ENCODE measurements at places on chromosomes 6 and 20.

- DNase-seq, result peak; percentile 11
Observed at GRCh38 chr6:7882505-7883257, 27.9 kb downstream of the TXNDC5 start.

DNA sequence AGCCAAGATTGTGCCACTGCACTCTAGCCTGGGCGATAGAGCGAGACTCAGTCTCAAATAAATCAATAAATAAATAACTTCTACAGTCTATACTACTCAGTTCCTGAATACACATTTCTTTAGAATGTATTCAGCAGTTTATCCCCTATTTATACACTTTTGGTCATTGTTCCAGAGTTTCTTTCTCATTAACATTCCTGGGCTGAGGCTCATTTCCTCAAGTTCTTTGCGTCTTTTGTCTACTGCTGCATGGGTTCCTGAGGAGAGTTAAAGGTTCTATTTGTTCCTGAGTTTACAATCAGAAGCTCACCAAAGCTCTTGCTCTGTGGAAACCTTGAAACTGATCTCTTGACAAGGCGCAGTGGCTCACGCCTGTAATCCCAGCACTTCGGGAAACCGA lies 37.7 kb upstream of the SASH1 start:
- DNase-seq, result no peak

DNA sequence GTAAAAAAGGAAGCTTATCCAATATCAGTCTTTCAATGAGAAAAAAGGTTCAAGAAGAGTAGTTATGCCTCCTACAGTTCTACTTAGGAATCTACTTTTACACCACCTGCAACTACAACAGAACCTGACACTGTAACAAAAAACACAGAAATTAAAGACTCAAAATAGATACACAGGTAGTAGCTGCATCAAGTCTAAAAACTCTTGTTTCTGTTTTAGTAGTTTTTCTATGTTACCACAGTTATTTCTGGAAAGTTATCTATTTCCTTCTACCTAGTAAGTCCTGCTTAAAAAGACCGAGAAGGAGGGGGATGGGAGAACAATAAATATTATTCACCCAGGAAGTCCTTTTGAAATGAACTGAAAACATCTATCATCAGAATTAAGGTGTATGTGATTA lies 52.5 kb downstream of the ATG5 start:
- DNase-seq, result no peak

DNA sequence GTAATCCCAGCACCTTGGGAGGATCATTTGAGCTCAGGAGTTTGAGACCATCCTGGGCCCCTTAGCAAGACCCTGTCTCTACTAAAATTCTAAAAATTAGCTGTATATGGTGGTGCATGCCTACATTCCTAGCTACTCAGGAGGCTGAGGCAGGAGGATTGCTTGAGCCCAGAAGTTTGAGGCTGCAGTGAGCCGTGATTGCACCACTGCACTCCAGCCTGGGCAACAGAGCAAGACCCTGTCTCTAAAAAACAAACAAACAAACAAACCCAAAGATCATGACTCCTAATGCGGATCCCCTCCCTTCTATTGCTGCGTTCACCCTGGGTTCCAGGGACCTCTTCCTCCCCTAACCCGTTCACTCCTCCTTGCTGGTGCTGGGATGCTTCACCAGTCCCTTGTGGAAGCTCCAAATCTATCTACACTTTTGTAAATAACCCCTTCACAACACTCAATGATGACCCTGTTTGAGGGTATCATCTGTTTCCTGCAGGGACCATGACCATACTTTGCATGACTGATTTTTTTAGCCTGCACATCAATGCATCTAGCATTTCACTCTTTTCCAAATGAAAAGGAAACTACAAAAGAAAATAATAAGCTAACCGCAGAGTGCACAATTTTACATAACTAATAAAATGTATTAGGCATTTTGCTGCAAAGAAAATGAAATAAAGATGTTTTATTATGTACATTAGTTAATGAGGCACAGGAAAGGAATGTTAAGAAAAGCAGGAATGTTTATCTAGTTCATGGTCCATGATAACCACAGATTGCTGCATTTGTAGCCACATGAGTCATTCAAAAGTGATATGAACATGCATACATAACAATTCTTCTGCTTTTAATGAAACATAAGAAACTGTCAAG lies 30.5 kb upstream of the IPCEF1 start:
- DNase-seq, result peak; percentile 77

- DNase-seq, result peak; percentile 89
Observed at GRCh38 chr20:56875052-56875659, 246.1 kb downstream of the TFAP2C start.

- DNase-seq, result no peak
Observed at GRCh38 chr6:98769546-98769945, 64.8 kb upstream of the POU3F2 start.

- DNase-seq, result no peak
Observed at GRCh38 chr6:136786658-136787057, 5.6 kb downstream of the MAP3K5 start.

GRCh38 chr6:30355281-30355680 lies 10.3 kb downstream of the RPP21 start:
- no peak for DNase-seq

GRCh38 chr6:134517145-134517658 lies 199.3 kb upstream of the SGK1 start:
- DNase-seq, result no peak

- DNase-seq, result no peak
Observed at GRCh38 chr6:75546381-75546780, 52.8 kb upstream of the FILIP1 start.

- no peak for DNase-seq
Observed at GRCh38 chr20:58981628-58982364, 740 bp downstream of the NELFCD start.

GRCh38 chr6:108805611-108806167 lies 42.5 kb upstream of the ARMC2 start:
- no peak for DNase-seq

DNA sequence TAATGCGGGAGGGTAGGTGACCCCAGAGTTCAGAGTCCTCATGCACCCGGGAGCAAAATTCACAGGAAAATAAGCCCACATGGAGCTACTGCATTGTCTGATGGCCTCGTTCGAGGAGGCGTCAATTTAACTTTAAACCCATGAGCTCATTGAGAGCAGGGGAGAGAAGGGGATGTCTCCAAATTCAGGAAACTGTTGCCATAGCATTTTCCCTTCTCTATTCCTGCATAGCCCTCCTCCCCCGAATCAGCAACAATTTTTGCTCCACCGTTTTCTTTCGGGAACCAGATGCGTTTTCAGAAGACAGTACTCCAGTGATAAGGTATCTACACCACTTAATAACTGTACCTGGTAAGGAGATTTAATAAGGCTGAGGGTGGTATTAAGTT lies 324 bp upstream of the LAMP5 start:
- no peak for DNase-seq

GRCh38 chr6:117761610-117762009 lies 86.3 kb downstream of the NUS1 start:
- DNase-seq, result no peak

Data from RCC 7860 (cell line).